ENCODE measurements at places on chromosomes 1 and 21.

GRCh38 chr1:198107091-198107501 is 49.7 kb upstream of the NEK7 start:
- DNase-seq = no peak

DNA sequence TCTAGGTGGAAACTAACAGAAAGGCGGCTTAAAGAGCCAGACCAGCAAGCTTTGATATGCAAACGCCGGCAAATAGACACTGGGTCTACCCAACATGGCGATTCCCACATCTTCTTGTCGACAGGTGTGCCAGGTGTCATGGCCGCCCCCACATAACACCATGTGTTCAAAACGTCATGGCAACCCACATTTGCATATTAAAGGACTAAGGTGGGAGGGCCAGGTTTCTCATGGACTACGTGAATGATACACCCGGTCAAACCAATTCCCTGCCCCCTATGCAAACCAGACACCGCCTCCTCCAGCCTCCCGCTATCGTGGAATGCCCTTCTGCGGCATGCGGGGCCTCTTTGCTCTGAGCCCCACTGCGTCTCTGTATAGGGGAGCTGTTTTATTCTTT is 41.3 kb downstream of the ICOSLG start:
- DNase-seq = no peak

- no peak for DNase-seq
These were observed 52.9 kb downstream of the MRPS6 start for GRCh38 chr21:34126269-34126668.

DNA sequence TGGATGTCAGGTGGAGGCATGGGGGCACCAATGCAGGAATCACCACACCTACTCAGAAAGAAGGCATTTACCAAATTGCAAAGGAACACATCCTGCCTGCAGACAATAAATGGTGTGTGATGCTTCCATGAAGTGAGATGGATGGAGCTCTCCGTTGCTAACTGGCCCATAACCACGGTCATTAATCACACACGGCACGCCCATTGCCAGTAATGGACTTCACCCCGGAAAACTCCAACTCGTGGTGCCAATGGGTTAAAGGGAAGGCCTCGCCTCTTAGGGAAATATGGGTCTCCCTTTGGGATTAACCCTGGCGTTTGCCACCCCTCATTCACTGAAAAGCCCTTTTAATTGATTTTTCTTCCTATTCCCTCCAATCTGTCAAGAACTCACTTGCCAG is 443.1 kb upstream of the DAB1 start:
- no peak for DNase-seq

DNA sequence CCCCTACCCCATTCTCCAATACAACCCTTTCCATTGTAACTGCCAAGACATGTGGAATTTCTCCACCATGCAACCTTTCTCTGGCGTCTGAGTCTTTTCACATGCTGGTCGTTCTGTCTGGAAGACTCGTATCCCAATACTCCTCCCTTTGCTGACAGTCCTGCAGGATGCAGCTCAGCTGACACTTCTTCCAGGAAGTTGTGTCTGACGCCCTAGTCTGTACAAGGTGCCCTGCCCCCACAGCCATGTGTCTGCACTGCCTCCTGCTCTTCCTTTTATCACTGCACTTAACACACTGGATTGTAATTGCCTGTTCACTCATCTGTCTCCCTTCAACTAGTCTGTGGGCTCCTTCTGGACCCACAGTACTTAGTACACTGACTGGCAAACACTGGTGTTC is 188.0 kb downstream of the LMX1A start:
- no peak for DNase-seq

DNA sequence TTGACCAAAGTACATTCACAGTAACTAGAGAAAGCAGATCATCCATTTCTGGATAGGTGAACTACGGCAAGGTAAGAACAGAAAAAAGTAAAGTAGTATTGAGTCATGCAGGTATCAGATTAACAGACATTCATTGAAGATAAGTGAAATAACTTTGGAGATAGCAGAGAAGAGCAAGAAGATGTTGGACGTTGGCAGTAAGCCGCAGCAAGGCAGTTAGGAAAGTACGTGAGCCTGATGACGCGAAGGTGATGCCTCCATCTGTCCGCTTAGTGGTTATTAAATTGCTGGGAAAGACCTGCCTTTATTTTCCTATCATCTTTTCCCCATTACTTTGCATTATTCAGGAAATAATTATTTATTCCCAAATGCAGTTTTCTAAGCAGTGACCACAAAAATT is 24.9 kb upstream of the KIAA1614 start:
- DNase-seq = no peak
